ENCODE measurements at places on chromosomes 6 and 20.

GRCh38 chr20:40008177-40008576, 680.9 kb downstream of the MAFB start:
- no peak for DNase-seq

DNA sequence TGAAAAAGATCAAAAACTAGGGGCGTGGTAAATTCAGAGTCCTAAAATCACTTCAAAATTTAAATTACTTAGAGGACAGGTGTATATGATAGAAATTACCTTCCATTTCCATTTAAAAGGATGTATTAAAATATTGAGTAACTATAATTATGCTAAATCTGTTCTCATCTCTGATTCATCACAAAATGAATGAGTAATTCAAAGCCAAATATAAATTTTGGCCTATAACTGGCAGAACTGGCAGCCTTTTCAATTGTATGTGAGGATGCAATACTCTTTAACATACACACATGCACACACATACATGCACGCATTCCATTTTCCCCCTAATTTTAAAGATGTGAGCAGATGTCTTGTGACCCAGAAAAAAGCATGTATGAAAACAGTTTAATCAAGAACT, 194.6 kb downstream of the EPM2A start:
- no peak for DNase-seq

- no peak for DNase-seq
Observed at GRCh38 chr6:153207006-153207405, 75.9 kb upstream of the RGS17 start.

- no peak for DNase-seq
Observed at GRCh38 chr6:113308266-113308665, 548.9 kb upstream of the MARCKS start.

DNA sequence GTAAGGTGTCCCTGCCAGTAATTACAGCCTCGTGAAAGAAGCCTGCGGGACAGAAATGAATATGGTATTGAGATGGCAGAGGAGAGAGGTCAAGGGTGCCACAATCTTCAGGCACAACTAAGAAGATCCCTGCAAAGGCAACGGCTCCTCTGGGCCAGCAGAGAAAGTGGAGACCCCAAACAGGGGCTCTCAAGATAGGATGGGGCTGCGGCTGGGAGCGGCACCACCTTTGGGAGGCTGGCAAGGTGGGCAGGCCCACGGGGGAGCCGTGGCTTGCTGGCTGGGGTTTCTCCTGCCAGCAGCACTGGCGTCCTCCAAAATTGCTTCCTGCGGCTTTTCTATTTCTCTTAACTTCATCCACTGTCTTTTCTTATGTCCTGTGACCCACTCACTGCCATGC, 183.6 kb upstream of the QKI start:
- no peak for DNase-seq

- no peak for DNase-seq
Observed at GRCh38 chr6:101296169-101296960, 97.1 kb upstream of the GRIK2 start.

DNA sequence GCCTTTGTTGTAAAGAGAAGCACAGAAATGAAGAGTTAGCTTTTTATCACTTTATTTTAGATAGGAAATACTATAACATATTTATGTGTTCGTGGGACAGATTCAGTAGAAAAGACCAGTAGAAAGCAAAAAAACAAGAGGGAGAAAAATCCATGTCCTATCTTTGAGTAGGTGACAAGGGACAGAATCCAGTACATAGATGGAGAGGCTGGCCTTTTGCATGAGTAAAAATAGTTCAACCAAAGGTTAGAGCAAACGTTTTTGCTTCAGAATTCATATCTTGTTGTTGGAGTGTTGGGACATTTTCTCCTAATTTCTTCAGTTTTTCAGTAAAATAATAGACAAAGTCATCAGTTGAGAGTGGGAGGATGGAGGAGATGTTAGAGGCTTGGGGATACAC, 19.6 kb upstream of the FAM83B start:
- no peak for DNase-seq

DNA sequence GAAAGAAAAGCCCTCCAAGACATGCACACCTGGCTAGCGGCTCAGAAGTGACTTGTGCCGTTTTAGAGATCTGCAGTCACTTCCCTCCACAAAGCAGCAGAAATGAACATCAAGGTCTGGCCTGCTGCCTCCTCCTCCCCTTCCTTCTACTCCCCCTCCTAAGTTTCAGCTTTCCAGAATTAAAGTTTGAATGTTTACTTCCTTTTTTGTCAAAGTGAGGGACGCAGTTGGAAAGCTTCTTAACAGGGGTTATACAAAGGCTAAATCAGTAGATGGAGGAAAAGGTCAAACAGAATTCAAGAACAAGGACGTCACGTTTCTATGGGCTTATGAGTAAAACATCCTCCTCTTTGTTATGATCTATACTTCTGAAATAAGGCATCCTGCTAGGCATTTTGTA, 227.7 kb downstream of the SLC35F1 start:
- no peak for DNase-seq

GRCh38 chr20:2653556-2654383, 1.3 kb downstream of the NOP56 start:
- DNase-seq, result no peak

DNA sequence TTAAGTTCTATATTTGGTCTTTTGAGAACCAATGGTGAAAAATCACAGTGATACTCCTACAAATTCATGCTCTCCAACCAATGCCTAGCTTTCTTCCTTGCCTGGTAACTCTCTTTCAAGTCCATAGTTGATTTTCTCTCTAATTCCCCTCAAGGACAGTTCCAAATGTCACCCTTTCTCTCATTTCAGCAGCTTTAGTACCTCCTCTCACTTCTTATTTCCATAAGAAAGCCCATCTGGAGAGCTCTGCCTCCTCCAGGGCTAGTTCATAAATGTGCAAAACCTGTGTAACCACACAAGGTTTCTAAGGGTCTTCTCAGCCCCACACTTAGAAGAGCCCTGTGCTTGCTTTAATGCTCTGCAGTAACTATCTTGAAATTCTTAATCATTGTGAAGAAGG, 155.4 kb upstream of the PLCB4 start:
- DNase-seq, result no peak

GRCh38 chr6:142913036-142913510, 31.9 kb downstream of the HIVEP2 start:
- DNase-seq, result no peak

DNA sequence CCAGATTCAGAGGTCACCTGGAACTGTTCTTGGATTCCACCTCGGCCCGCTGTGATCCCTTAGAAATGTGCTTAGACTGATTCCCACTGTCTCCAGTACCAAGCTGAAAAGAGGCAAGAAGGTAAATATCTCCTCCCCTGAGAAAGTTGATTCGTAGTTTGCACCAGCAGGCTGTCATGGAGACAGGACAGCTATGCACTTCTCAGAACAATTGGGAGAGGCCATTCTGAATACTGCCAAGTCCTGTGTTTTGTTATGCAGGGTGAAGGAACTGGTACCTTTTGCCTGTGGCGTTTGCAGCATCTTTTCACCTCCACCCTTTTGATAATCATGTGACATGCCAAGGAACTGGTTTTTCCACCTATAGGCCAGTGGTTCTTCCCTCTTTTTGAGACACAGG, 58.2 kb upstream of the RNGTT start:
- DNase-seq, result no peak

GRCh38 chr6:45838451-45838850, 177.2 kb downstream of the CLIC5 start:
- DNase-seq, result no peak

DNA sequence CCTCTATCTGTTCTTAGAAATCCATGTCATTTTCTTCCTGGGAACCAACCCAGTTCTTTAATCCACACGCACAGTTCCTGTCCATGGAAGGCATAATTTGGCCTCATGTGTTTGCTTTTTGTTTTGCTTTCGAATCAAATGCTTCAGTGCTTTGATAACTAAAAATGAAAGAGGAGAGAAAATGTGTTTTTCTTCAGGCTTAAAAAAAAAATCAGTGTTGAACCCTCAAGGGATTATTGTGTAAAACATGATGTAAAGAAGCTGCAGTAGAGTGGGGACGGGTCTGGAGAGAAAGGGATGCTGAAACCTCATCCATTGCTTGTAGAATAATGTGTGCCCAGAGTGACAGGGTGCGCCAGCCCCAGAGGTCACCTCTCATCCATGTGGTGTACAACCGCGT, 197.5 kb upstream of the JARID2 start:
- DNase-seq, result no peak

DNA sequence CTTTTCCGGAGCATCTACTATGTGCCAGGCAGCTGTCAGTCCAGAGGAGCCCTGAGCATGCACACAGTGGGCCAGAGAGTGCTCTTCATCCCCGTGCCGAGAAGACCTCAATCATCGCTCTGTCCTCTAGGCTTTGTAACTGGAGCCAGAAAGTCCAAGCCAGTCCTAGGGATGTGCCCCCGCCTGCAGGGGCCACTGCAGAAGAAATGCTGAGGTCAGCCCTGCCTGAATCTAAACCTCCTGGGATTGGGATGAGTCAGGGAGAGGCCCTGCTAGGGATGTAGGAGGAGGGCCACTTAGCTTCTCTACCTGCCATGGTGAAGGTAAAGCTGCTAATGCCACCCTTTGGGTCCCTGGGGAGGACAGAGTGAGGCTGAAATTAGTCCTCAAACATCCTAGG, 146.8 kb downstream of the CDC5L start:
- DNase-seq, result no peak

DNA sequence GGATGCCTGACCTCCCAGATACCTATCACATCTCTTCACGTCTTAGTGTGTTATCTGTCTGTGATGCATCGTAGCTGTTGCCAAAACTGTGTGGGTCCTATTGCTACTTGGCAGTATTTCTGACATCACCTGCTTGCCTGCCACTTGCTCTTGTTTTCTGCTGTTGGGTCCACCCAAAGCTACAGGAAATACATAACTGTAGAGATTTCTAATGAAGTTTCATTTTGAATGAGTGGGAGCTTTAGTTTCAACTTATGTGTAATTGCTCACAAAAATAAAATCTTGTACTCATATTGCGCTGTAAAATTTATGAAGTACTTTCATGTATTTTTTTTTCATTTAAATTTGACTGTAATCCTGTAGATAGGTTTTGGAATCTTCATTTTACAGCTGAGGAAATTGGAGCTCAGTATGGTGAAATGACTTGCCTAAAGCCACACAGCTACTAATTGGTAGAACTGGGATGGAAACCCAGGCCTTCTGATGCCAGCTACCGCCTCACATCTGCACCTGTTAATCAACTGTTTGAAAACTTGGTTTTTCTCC, 113.6 kb upstream of the MAN1A1 start:
- DNase-seq, result no peak

DNA sequence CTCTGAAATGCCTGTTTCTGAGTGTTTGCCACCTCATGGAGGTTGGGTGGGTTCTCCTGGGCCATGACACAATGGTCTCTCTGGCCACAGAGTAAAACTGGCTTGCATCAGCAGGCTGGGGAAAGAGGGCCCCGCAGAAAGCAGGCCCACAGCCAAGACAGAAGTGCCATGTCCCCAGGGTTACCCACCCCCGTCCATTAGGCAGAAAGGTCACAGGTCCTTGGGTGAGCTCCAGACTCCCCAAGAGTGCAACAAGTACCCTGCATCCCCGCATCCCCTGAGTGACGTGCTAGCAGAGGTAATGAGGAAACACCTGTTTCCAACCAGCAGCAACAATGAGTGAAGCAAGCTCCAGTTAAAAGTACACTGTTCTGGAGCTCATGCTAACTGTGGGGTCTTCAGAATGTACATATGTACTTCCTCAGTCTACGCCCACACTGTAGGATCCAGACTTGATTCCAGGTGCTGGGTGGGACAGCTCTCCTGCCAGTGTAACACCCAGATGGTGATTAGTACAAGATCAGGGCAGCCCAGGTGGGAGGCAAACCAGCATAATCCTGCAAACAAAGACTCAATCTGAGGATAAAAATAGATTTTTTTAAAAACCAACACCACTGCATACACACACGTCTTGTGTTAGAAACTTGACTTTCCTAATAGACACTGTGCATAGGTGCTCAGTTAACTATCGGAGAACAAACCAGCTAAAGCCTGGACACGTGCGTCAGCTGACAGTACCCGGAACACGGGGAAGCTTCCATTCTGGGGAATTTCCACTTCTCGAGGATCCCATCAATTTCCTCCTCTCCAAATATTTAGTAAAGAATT, 31.5 kb downstream of the RRBP1 start:
- no peak for DNase-seq

GRCh38 chr6:114334237-114334636, 8.6 kb downstream of the HS3ST5 start:
- DNase-seq, result no peak

DNA sequence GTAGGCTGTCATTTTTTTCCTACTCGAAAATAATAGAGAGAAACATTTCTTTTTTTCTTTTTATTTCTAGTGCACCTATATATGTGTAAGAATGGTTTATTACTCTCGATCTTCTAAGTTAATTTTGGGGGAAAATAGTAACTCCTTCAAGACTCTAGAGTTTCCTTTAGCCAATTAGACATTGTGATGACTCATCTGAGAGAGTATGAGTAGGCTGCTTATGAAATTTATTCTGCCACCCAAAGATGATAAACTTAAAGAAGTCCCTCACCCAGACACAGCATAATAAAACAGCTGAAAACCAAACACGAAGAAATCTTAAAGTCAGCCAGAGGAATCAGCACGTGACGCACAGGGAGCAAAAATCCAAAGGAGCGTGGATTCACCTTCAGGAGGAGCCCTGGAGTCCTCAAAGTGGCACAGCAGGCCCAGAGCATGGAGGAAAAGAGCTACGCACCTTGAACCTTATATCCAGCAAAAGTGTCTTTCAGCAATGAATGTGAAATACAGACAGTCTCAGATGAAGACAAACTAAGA, 81.9 kb downstream of the ERMARD start:
- DNase-seq, result no peak

DNA sequence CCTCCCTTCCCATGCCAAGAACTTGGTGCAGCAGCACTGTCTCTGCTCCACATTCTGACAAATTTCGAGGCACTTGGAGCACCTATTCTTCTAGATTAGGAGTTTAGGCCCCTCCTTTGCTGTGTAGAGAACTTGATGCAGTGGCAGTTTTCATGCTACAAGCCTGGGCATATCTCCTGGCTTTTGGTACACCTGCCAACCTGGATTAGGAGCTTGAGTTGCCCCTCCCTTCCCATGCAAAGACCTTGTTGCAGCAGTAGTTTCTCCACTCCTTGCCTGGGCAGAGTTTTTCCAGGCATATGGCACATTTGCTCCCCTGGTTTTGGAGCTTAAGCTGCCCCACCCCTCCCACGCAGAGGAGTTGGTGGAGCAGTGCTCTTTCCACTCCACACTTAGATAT, 956.1 kb downstream of the EYS start:
- no peak for DNase-seq

GRCh38 chr6:14518515-14519217, 401.1 kb downstream of the CD83 start:
- no peak for DNase-seq

- no peak for DNase-seq
Observed at GRCh38 chr6:24779416-24780016, 4.8 kb downstream of the GMNN start.

GRCh38 chr20:33925867-33926266, 67.8 kb upstream of the RALY start:
- no peak for DNase-seq

DNA sequence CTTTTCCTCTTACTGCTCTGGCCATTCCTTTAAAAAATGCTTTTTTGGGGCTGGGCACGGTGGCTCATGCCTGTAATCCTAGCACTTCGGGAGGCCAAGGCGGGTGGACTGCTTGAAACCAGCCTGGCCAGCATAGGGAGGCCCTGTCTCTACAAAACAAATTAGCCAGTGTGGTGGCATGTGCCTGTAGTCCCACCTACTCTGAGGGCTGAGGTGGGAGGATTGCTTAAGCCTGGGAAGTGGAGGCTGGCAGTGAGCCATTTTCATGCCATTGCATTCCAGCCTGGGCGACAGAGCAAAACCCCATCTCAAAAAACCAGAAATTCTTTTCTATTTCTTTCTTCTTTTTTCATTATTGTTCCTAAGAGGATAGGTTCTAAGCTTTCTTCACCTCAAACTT, 36.9 kb upstream of the RNF144B start:
- DNase-seq, result no peak

GRCh38 chr6:19736066-19736465, 101.1 kb upstream of the ID4 start:
- DNase-seq, result no peak

Data from stimulated activated CD8-positive, alpha-beta memory T cell treated with anti-CD3 and anti-CD28 coated beads, Interleukin-15, amount 100 ng/mL, for 4 hours (primary cell).